Panc1 (cell line): ENCODE measurements at places on chromosomes 6 and 20.

DNA sequence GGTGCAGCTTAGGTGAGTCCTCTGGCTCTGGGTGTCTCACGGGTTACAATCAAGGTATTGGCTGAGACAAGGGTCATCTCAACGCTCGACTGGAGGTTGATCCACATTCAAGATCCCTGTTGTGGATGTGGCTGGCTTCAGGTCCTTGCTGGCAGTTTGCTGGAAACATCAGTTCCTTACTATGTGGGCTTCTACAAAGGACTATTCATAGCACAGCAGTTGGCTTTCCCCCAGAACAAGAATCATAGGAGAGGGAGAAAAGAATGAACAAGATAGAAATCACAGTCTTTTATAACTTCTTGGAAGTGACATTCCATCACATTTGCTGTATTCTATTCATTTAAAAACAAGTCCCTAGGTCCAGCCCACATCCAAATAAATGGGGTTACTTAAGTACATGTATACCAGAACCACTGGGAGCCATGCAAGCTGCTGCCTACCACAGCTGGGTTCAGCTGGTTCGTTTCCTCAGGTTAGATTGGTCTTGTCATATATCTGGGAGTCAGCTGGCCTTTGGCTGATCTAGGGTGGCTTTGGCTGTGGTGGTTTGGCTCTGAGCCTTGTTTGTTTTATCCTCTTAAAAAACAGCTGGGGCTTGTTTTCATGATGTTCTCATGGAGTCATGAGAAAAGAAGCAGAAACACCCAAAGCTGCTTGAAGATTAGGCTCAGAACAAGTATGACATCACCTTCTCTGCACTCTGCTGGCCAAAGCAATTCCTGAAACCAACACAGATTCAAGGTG lies 433.2 kb upstream of the SPTLC3 start:
- DNase-seq = no peak

DNA sequence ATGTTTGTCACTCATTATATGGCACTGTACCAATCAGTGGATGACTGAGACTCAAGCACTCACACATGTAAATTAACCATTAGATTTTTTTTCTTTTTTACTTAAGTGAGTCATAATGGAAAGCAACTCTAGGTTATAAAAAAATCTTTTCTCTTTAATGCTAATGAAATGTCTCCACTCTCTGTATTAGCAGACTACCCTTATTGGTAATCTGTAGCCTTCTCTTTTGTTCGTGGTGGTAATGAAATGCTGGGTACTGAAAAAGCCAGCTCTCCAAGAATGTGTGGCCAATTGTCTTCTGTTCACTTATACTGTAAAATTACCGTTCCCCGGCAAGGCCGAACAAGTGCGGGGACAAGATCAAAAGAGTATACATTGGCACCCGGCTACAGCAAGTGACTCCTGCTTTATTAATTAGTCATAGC lies 69.0 kb downstream of the AFG1L start:
- DNase-seq = no peak

DNA sequence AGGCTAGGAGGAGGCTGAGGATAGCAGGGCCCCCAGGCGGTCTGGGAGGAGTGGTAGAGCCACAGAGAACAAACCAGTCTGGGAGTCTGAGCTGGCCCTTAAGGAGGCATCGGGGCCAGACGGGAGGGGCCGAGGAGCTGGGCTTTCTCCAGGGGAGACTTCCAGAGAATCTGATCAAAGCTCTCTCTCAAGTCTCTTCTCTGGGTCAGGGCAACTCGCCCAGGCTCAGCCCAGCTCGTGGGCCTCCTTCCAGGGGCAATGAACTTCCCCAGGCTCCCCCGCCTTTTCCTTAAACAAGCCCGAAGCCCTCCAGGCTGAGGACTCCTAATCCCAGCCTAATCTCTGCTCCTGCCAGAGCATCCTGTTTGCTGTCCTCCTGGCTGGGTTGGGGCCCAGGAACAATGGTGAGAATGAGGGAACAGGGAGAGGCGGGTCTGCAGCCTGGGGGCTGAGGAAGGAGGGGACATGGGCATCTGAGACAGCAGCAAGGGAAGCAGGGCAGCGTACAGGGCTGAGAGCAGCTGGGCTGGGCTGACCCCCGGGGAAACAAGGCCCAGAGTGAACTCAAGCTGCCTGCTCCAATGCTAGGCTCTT lies 173.6 kb downstream of the ANKRD60 start:
- no peak for DNase-seq

- DNase-seq = no peak
Measured at GRCh38 chr20:51535075-51535386, 7.5 kb downstream of the NFATC2 start.

- no peak for DNase-seq
Measured at GRCh38 chr20:47964149-47964548, 178.9 kb upstream of the SULF2 start.

GRCh38 chr6:40755046-40755681 lies 168.0 kb upstream of the LRFN2 start:
- no peak for DNase-seq

GRCh38 chr20:50222309-50223038 lies 31.8 kb downstream of the CEBPB start:
- no peak for DNase-seq

DNA sequence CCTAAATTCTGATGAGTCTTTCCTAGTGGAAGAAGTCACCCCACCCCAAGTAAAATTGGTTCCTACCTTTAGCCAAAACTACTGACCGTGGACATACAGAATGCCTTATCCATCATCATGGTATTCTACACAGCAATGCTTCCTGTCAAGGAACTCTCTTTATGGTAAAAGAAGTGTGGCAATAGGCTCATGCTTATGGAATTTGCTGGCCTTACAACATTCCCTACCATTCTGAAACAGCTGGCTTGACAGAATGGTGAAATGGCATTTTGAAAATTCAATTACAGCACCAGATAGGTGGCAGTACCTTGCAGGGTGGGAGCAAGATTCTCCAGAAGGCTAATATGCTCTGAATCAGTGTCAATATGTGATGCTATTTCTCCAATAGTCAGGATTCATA lies 41.8 kb upstream of the BACH2 start:
- DNase-seq = no peak

DNA sequence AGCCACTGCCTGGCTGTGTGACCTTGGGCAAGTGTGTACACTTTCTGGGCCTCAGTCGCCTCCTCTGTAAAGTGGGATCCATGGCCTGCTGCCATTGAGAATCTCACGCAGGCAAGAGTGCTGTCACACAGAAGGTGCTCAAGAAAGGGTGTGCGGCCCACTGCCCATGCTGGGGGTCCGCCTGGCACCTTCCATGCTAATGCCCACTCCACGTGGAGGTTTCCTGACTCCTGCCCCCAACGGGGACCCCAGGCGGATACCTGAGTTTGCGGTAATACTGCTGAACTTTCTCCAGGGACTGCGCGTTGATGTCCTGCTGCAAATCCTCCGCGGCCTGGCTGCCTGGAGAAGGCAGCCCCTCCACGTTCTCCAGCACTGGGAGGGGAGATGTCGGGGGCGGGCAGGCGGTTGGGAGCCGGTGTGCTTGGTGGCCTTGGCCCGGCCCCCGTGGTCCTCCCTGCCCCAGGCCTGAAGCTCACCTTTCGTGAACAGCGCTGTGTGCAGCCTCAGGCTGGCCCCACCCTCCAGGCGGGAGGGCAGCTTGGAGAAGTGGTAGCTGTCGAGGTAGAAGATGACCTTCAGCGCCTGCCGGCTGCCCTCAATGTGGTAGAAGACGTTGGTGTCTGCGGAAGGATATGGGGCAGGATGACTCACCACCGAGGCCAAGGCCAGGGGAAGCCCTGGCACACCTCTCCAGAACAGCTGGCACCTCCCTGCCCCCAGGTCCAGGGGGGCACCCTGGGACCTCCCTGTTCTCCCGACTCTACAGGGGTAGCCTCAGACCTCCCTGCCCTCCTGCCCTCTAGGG lies 195.6 kb downstream of the PREX1 start:
- DNase-seq = no peak

GRCh38 chr6:90676516-90677300 lies 89.8 kb upstream of the MAP3K7 start:
- DNase-seq = no peak

- DNase-seq = no peak
Measured at GRCh38 chr20:56204206-56204605, 44.3 kb upstream of the MC3R start.

DNA sequence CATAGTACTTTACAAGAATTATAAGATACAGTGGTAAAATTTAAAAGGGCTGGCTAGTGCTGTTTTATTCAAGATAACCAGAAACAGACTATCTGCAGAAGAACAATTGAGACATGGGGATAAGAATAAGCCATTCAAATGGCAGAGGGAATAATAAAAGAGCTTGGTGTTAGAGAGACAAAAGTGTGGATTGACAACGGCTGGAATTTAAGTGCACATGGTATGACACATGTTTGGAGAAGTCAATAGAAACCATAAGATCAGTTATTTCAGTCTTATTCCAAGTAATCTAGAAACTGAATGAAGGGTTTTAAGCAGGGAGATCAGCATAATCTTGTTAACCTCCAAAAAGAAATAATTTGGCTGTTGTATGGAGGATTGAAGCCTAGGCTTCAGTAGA lies 1205.5 kb upstream of the CITED2 start:
- DNase-seq = no peak

DNA sequence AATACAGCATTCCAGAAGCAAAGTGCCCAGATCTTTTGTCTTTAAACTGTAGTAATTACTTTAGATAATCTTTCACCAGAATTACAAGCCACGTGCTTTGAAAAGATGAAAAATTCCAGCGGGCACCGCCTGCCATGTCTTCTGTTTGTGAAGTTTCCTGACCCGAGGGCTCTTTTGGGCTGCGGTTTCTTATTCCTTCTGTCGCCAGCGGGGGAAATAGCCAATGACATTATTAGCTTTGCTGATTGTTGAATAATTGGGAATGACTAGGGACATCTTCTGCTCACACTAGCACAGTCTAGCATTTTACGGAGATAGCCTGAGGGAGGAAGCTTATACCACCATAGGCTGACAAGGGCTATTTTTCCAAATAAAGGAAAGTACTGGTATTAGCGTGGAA lies 124.7 kb downstream of the SAMD5 start:
- DNase-seq = no peak
